ENCODE measurements at places on chromosomes 4 and X. TPM values are rescaled to one million over a fixed set of nuclear protein-coding genes. Genes with fewer than 3 reads are reported as not detected.
A peak's percentile ranks its signal among the peaks of the same experiment; 100 is the strongest.

OTUD6A gene
- not detected for total RNA-seq

- H3K36me3 ChIP-seq = no peaks in the 10 kb centered on the region
- H3K27me3 ChIP-seq = no peaks in the 10 kb centered on the region
- H3K4me3 ChIP-seq = no peak overlapping the region
- H3K4me1 ChIP-seq = no peaks in the 10 kb centered on the region
- H3K27ac ChIP-seq = no peak overlapping the region
- DNase-seq = no peak
Observed at GRCh38 chrX:130049821-130050220, 60.5 kb downstream of the ELF4 start.

- no peak for DNase-seq
- H3K4me1 ChIP-seq = peaks cover 3% of the 10 kb centered on the region
Observed at GRCh38 chr4:53714236-53715140, 123.2 kb upstream of the LNX1 start.

DNA sequence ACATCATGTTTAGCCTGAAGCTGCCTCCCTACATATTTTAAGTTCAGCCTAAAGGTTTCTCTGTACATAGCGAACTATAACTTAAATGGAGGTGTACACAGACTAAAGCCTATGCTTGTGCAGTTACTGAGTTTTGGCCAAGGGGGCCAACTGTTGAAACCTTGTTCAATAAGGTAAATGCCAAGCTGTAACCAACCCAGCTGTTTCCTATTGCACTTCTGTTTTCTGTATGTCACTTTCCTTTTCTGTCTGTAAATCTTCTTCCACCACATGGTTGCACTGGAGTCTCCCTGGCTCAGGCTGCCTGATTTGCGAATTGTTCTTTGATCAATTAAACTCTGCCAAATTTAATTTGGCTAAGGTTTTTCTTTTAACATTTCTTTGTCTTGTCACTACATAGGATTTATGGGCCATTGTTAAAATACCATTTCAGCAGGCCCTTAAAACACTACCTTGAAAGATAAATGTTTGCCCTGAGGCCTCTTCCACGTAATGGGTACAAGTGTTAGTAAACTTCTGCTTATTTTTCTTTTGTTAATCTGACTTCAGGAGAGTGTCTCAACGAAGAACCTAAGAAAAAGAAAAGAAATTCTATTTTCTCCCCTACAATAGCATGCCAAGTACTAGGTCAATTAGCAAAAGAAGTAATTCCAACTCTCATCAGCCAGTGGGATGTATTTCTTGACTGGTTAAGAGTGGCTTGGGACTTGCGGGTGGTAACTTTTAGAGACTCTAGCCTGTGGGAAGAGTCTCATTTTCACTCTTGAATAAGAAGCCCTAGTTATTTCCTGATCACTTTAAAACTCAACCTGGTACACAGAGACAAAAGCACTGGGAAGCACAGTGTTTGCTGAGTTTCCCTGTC lies 45.7 kb upstream of the PRSS12 start:
- H3K27ac ChIP-seq = no peak overlapping the region
- no peaks in the 10 kb centered on the region for H3K27me3 ChIP-seq
- no peak for DNase-seq
- no peaks in the 10 kb centered on the region for H3K4me1 ChIP-seq
- no peak overlapping the region for H3K4me3 ChIP-seq
- H3K36me3 ChIP-seq = no peaks in the 10 kb centered on the region

GC gene
- total RNA-seq = not detected

GRCh38 chrX:41722816-41723618 lies 964 bp upstream of the GPR82 start:
- no peak overlapping the region for H3K4me3 ChIP-seq
- H3K4me1 ChIP-seq = no peaks in the 10 kb centered on the region
- no peak overlapping the region for H3K27ac ChIP-seq
- DNase-seq = no peak
- no peaks in the 10 kb centered on the region for H3K36me3 ChIP-seq

RADX gene
- 2.4 TPM for total RNA-seq

DNA sequence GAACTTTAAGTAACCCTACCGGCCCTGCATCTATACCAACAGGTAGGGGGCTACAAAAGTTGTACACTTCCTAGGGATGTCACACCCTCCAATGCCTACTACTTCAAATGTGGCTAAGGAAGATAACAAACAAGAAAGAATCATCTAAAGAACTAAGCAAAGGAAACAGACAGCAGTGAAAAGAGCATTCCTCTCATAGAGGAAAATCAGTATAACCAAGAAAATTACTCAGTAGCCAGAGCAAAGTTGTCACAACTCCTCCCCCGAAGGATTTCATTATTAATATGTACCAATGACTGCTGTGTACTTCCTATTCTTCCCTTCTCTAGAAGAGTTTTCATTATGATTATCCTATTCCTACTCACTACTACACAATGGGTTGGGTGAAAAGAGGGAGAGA lies 12.6 kb downstream of the ANKRD17 start:
- H3K4me3 ChIP-seq = no peak overlapping the region
- no peak overlapping the region for H3K27ac ChIP-seq
- H3K27me3 ChIP-seq = no peaks in the 10 kb centered on the region
- no peaks in the 10 kb centered on the region for H3K4me1 ChIP-seq
- DNase-seq = no peak
- no peaks in the 10 kb centered on the region for H3K36me3 ChIP-seq

SSX1 gene
- total RNA-seq = not detected

DNA sequence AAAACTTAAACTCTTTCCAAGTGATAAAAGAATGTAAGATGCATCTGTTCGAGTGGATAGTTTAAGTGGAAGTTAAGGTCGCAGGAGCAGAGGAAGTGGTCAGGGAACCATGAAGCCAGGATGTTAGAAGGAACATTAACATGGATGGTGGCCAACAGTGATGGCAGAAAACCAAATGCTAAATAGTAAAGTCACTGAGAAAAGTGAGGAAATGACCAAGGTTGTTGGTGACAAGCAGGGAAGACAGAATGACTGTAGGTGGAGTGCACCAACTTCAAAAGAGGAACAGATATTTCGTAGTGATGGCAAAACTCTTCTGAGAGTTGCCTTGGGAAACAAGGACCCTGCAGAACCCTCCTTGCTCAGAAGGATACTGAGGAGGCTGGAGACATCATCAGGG lies 226.2 kb downstream of the PALLD start:
- H3K27ac ChIP-seq = no peak overlapping the region
- H3K27me3 ChIP-seq = no peaks in the 10 kb centered on the region
- peaks cover 2% of the 10 kb centered on the region for H3K4me1 ChIP-seq
- H3K36me3 ChIP-seq = no peaks in the 10 kb centered on the region
- no peak overlapping the region for H3K4me3 ChIP-seq

DGKK gene
- total RNA-seq = not detected

GPR173 gene
- 7.1 TPM for total RNA-seq

- H3K36me3 ChIP-seq = no peaks in the 10 kb centered on the region
- DNase-seq = no peak
- no peak overlapping the region for H3K4me3 ChIP-seq
- H3K27me3 ChIP-seq = no peaks in the 10 kb centered on the region
- H3K4me1 ChIP-seq = peaks cover 7% of the 10 kb centered on the region
- no peak overlapping the region for H3K27ac ChIP-seq
Observed at GRCh38 chr4:88621763-88622327, 29.6 kb downstream of the HERC3 start.

DNA sequence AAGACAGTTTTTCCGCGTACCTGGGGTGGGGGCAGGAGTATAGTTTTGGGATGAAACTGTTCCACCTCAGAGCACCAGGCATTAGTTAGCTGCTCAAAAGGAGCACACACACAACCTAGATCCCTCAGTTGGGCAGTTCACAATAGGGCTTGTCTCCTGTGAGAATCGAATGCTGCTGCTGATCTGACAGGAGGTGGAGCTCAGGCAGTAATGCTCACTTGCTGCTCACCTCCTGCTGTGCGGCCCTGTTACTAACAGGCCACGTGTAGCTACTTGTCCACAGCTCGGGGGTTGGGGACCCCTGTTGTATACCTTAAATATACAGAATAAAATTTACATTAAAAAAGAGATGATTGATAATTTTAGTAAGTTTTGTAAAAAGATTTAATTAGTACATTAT lies 191.5 kb downstream of the SLC7A11 start:
- peaks cover 9% of the 10 kb centered on the region for H3K4me1 ChIP-seq
- H3K4me3 ChIP-seq = no peak overlapping the region
- no peaks in the 10 kb centered on the region for H3K27me3 ChIP-seq
- no peak overlapping the region for H3K27ac ChIP-seq

GRCh38 chrX:143623657-143624056 lies 12.2 kb downstream of the SLITRK4 start:
- H3K27ac ChIP-seq = no peak overlapping the region
- H3K36me3 ChIP-seq = no peaks in the 10 kb centered on the region
- H3K27me3 ChIP-seq = no peaks in the 10 kb centered on the region
- H3K4me3 ChIP-seq = no peak overlapping the region
- H3K4me1 ChIP-seq = no peaks in the 10 kb centered on the region

DNA sequence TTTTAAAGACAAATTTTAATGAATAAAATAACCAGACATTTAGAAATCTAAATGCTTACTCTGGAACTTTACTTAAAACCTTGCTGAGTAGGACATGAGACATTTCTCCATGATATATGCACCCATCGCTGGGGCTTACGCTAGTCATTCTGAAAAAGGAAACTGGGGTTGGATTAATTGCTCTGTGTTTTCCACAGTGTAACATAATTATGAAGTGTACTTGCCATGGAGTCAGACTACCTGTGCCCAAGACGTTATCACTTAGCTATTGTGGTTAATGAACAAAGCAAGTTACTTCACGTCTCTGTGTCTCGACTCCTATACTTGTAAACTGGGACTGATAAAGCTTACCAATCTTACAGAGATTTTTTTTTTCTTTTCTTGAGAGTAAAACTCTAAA lies 47.8 kb downstream of the SHISA3 start:
- no peaks in the 10 kb centered on the region for H3K4me1 ChIP-seq
- no peak overlapping the region for H3K4me3 ChIP-seq
- H3K27me3 ChIP-seq = no peaks in the 10 kb centered on the region

- H3K36me3 ChIP-seq = no peaks in the 10 kb centered on the region
- no peaks in the 10 kb centered on the region for H3K4me1 ChIP-seq
- no peaks in the 10 kb centered on the region for H3K27me3 ChIP-seq
- peak overlapping the region; percentile 59 for H3K4me3 ChIP-seq
Observed at GRCh38 chr4:102869569-102870197, 891 bp downstream of the CISD2 start.

MID1 gene
- total RNA-seq = 19.3 TPM

- H3K4me3 ChIP-seq = no peak overlapping the region
- H3K27ac ChIP-seq = peak overlapping the region; percentile 39
- H3K36me3 ChIP-seq = no peaks in the 10 kb centered on the region
Observed at GRCh38 chrX:54482839-54483593, 13.0 kb downstream of the FGD1 start.

DNA sequence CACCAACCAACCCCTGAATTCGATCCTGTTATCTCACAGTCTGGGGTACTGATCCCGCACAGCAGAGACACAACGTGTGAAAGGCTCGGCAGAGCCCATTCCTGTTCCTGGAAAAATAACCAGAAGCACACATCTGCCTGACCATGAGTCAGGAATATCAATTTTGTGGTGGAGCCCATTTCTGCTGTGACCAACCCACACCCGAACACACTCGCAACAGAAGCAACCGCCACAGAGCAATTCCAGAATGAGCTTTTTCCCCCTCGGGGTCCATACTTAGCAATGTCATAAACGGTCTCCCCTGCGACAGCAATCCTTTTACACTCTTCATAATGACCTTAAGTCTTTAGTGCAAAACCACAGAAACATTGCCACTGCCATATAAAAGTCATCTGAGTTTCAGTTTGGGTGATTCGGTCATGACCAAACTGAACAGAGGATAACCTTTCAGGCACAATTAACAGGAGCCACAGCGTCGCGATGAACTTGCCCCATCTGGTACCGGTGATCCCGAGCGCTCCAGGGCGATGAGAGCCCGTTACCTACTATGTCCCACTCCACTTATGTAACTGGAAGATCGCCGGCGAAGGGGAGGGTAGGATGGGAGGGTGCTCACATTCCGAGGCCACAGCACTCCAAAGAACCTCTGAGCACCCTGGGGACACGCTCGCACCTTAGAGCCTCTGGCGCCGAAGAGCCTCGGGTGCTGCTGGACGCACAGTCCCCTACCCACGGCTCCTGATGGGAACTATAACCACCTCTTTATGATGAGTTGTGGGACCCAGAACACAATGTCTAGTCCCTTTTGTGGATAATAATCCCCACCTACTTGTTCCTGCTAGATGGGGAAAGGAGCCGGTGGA lies 1.1 kb downstream of the MECP2 start:
- H3K4me3 ChIP-seq = peak overlapping the region; percentile 51
- peak overlapping the region; percentile 50 for H3K27ac ChIP-seq
- H3K36me3 ChIP-seq = no peaks in the 10 kb centered on the region
- no peaks in the 10 kb centered on the region for H3K27me3 ChIP-seq
- H3K4me1 ChIP-seq = no peaks in the 10 kb centered on the region
- no peak for DNase-seq

BEND2 gene
- not detected for total RNA-seq

DNA sequence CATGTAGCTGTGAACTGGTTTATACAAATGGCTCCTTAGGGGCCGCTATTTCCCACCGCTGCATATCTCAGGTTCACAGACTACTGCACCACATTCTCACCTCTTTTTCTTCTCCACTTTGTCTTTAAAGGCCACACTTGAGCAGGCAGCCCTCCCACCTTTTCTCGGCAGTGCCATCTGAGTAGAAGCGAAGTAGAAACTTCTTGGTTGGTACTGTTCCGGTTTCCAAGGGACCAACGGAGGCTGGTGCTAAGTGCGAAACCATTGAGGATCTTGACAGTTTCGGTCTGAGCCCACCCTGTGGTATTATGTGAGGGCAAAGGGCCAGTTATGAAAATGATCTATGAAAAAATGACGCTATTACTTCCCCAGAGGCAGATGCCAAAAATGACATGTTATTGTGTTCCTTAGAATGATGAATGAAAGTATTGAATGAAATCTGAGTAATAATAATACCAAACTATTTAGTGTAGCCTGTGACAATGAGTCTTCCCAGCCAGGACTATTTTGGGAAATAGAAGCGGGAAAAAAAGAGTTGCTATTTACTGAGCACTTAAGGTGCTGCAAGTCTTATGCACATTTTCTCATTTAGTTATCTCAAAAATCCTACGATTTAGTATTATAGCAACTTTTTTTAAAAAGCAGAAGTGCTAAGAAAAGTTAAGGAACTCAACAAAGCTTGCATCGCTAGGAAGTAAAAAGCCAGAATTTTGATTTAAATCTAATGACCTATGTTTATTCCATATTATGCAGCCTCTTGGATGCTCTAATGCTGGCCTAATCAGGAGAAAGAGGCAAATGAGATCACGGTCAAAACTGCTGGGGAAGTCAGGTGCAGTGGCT lies 29.6 kb upstream of the CHRNA9 start:
- H3K4me3 ChIP-seq = no peak overlapping the region
- H3K27me3 ChIP-seq = peaks cover 2% of the 10 kb centered on the region
- no peak overlapping the region for H3K27ac ChIP-seq
- H3K36me3 ChIP-seq = no peaks in the 10 kb centered on the region
- DNase-seq = no peak
- no peaks in the 10 kb centered on the region for H3K4me1 ChIP-seq

CENPVL1 gene
- not detected for total RNA-seq
